ENCODE measurements at places on chromosomes 7 and 10.

- no peak for DNase-seq
These were observed 19.0 kb upstream of the ST8SIA6 start for GRCh38 chr10:17473228-17473950.

- DNase-seq: no peak
These were observed 11.3 kb downstream of the MTG1 start for GRCh38 chr10:133405272-133405671.

- no peak for DNase-seq
These were observed 15.6 kb downstream of the CLRN3 start for GRCh38 chr10:127877116-127877515.

- no peak for DNase-seq
These were observed 23.2 kb downstream of the TPK1 start for GRCh38 chr7:144812379-144813283.
